T-helper 2 cell (primary cell): ENCODE measurements at places on chromosomes 16 and 17.

DNA sequence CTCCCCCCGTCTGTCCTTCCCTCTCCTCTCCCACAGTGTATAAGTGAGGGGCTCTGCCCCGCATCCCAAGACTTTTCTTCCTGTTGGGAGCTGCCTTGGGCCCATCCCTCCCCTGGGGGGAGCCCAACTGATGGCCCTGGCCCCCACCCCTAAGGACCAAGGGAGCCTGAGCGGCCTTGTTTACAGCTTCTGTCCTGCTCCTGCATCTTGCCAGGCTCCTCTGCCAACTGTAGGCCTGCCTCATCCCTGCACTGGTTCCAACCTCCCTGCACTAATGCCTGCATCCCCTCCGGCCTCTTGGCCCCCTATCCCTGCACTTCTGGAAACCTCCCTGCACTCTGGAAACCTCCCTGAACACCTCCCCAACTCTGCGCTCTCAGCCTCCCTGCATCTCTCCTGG, 1.4 kb upstream of the PAGR1 start:
- no peak for DNase-seq

GRCh38 chr16:25014500-25015147, 545 bp downstream of the ARHGAP17 start:
- DNase-seq, result no peak

GRCh38 chr17:32927724-32928585, at the start of gene TMEM98:
Gene TMEM98, plus strand, starts transcription at chr17:32928153. Its CDS starts 3,376 bp downstream, at chr17:32931529.
- DNase-seq, result no peak

GRCh38 chr17:57868007-57868909, 18.4 kb upstream of the MRPS23 start:
- no peak for DNase-seq

GRCh38 chr17:72775919-72776318, 316.6 kb downstream of the SLC39A11 start:
- DNase-seq, result no peak

- DNase-seq, result no peak
Measured at GRCh38 chr17:40303708-40304551, 5.0 kb upstream of the RARA start.

GRCh38 chr17:27384261-27384701, 72.0 kb upstream of the KSR1 start:
- no peak for DNase-seq

DNA sequence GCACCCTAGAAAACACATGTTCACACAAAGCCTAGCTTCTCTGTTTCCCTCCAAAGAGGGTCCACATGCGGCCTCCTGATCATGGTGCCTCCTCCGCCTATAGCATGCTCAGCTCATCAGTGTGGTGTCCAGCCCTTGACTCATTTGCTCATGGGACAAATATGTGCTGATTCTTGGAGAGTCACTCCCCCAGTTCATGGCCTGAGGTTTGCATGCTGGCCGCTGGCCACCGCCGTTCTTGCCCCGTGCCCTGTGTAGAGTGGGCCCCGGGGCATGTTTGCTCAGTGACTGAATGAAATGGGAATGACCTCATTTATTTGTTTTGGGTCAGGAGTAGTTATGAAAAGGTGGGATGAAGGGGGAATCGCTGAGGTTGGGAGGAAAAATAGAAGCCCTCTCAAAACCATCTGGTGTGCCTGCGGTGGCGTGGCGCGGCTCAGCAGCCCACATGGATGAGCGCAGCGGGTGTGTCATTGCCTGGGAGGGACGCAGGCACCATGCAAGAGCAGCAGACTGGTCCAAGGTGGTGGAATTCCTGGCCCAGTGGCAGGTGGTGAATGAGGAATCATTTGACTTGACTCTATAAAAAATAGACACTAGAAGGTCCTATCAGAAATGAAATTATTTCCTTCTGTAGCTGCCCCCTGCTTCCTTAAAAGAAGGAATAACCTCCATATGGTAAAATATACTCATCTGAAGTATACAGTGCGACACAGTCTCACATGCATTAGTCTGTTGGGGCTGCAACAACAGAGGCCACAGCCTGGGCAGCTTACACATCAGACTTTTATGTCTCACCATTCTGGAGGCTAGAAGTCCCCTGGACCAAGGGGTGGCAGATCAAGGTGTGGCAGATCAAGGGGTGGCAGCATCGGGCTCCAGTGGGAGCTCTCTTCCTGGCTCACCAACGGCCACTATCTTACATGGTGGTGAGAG, 31.7 kb downstream of the CRISPLD2 start:
- DNase-seq, result no peak

- no peak for DNase-seq
Measured at GRCh38 chr16:67284699-67285646, 5.6 kb downstream of the PLEKHG4 start.

- DNase-seq, result no peak
Measured at GRCh38 chr17:40547079-40547784, 18.0 kb downstream of the CCR7 start.
